ENCODE measurements at places on chromosomes 11 and 22.
A peak's percentile ranks its signal among the peaks of the same experiment; 100 is the strongest.

DNA sequence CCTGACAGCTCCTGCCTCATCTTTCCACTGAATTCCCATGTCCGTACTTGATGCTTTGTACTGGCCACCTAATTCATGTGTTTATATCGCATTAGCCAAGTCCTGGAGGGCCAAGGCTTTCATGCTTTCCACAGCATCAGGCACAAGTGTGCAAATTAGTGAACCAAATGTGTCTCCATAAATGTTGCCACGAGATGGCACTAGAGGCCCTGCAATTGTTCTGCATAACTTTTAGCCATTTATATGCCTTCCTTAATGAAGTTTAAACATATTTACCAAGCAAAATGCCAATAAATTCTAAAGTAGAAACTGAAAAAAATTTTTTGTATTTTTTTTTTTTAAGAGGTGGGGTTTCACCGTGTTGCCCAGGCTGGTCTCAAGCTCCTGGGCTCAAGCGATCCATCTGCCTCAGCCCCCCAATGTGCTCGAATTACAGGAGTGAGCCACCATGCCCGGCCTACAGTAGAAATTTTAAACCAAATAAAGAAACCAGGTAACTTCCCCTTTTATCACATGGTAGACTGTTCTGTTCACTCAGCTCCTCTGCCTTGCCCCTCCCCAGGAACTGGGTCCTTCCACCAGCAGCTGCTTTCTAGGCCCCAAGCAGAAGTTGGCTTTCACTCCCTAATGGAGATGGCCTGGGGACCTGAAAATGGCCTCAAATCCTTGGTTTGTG, 20.8 kb upstream of the IL18BP start:
- peak; percentile 69 for DNase-seq

DNA sequence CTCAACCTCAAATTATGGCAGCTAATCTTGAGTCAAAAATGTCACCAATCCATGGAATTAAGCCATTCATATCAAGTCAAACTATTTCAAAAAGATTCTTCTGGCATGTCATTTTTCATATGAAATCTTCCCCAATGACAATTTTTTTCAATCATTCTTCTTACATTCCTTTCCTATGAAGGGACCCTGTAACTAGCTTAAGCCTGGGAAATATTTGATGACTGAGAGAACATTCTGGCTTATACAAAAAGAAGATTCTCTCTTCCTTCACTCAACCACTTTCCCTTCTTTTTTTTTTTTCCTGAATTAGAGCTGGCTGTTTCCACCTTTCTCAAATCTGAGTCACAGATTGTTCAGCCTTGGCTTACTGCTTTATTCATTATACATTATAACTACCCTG, 903.7 kb downstream of the FAM181B start:
- DNase-seq = no peak

DNA sequence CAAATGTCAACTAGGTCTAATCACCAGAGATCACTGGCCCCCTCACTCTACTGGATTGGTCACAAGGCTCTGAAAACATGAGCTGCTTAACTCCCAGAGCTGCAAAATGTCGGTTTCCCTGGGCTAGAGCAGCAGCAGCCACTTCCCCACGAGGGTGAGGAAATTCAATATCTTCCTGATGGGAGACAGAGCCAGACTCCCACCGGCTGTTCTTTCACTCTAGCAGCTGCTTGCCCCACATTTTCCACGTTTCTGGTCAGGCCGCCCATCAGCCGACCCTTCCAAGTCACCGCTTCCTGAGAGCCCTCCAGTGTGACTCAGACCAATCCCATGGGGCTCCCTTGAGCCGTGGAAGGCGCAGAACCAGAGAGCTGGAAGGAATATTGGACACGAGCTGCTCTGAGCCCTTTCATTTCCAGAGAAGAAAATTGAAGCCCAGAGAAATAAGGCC, 227.0 kb downstream of the ADAMTS15 start:
- no peak for DNase-seq

DNA sequence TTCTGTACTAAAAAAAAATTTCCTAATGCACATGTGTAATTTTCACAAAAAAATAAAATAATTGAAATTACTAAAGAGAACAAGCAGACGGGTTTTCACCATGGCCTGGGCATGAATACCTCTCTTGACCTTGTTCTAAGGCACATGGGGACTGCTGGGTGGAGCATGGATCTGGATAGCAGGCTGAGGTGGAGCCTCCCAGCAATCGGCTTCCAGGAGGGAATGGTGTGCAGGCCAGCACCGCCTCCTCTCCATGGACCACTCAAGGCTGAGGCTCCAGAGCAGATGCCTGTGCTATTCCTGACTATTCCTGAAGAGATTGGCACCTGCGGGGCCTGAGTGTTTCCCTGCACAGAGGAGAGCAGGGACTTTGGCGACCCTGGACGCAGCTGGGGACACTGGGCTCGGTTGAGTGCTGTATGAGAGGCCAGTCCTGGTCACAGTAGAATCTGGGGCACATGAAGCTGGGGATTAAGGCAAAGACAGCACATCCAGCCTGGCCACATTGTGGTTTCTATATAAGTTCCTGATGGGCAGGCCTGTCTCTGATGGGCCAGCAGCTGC, 963.6 kb downstream of the BRD1 start:
- no peak for DNase-seq

Data from MV-4-11 (cell line).